HepG2 (cell line): ENCODE measurements at places on chromosomes 2 and 18. TPM values are rescaled to one million over a fixed set of nuclear protein-coding genes. Genes with fewer than 3 reads are reported as not detected.

GRCh38 chr18:62379051-62379450 lies 53.9 kb downstream of the TNFRSF11A start:
- DNase-seq: no peak

DNA sequence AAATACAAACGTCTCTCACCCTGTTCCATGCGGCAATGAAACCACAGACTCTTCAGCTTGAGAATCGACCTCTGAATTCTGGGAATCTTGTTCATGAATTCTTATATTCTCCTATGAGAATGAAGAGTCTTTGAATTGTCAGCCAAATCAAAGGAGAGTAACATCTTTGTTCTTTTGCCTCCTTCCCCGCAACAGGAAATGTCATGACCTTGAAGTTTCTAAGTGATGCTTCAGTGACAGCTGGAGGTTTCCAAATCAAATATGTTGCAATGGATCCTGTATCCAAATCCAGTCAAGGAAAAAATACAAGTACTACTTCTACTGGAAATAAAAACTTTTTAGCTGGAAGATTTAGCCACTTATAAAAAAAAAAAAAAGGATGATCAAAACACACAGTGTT lies 21.8 kb downstream of the TNFAIP6 start:
- DNase-seq: no peak

DNA sequence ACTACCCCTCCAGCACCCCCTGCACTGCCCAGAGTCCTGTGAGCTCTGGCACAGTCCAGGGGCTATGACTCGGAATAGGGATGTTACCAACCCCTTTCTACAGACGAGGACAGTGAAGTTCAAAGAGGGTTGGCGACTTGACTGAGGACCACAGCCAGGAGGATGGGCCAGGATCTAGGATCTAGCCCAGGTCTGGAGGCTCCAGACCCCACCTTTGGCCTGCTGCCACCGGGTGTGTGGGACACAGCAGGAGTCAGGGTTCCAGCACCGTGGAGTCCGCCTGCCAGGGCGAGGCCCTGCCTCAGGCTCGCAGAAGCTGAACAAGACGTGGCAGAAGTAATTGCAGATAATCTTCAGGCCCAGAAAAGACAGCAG lies 37.9 kb upstream of the GPC1 start:
- no peak for DNase-seq

MERTK gene
- total RNA-seq: 22.5 and 37.3 TPM in 2 replicates
